ENCODE measurements at places on chromosomes 6 and 20.

- DNase-seq, result no peak
Measured at GRCh38 chr20:36396847-36397630, 90.9 kb downstream of the DLGAP4 start.

GRCh38 chr20:48826883-48827771 is 672 bp downstream of the PREX1 start:
- DNase-seq, result peak; percentile 84

DNA sequence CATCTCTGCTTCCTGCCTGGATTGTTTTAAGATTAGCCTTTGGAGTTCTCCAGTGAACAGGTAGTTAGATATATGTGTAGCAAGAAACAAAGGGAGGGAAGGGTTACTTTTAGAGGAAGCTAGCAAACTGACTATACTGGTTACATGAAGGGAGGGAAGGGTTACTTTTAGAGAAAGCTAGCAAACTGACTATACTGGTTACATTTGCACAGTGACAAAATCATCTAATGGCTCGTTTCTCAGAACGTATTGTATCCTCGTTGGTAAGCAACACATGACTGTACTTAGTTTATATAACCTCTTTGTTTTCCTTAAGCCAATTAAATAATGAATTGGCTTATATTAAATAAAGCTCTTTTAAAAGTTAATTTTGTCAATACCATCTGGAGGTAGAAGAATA is 540.9 kb downstream of the EPM2A start:
- DNase-seq, result no peak

DNA sequence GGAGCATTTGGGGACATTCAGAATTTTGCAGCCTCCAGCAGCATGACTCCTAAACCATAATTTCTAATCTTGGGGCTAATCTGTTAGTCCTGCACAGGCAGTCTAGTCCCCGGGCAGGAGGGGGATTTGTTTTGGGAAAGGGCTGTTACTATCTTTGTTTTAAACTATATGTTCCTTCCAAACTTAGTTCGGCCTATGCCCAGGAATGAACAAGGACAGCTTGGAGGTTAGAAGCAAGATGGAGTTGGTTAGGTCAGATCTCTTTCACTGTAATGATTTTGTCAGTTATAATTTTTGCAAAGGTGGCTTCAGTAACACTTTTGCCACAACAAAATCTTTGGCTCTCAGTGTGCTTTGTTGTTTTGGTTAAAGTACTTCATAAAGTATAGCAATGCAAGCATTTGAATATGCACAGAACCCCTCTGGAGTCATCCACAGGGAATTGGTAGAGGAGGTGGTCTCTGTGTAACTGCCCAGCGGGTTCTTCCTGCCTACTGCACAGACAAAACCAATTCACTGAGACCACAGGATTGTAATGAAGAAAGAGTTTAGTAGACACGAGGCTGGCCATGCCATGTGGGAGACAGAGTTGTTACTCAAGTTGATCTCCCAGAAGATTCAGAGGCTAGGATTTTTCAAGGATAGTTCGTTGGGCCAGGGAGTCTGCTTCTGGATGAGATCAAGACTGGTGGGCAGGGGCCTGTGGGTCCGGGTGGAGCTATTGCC is 224.1 kb upstream of the MYLIP start:
- DNase-seq, result no peak

DNA sequence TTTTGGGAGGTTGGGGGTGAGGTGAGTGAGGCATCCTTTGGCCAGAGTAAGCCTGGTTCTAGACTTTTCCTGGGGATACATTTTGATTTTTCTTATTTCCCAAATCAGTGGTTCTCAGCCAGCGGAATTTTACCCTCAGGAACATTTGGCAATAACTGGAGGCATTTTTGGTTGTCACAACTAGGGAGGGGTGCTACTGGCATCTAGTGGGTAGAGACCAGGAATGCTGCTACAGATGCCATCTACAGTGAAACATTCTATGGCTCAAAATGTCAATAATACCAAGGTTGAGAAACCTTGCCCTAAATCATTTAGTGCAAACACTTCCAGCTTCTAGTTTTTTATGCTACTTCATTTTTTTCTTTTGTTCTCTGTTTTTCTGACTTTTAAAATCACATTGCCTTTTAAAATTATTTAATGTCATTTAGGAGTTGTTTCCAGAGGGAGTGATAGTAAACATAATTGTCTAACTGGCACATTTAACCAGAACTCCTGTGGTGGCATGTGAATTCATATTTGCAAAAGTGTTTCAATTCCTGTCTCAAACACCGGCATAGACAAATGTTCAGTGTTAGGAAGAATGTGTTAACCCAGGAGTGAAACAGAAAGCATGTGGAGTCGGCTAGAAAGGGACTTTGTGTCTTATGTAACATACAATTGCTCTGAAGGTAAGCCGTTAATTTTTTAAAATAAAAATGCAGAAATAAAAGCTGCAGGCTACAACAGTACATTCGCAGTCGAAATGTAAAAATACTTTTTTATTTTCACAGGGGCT is 59.0 kb downstream of the QRSL1 start:
- DNase-seq, result no peak

DNA sequence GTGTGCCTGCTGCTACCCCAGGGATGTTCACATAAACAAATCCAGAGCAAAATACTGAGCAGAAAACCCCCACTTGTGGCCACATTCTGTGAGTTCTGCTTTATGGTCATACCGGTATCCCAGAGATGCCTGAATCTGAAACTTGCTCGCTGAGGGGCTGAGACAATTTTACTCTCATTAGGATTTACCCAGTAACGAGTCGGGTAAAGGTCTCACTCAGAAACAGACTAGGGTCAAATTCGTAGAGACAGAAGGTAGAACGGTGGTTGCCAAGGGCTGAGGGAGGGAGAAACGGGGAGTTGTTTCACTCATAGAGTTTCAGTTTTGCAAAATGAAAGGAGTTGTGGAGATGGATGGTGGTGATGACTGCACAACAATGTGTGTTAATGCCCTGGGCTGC is 45.4 kb upstream of the NKX2-2 start:
- no peak for DNase-seq

Measured in right kidney (tissue), 9 donors.